ENCODE measurements at places on chromosomes 12 and 14.

DNA sequence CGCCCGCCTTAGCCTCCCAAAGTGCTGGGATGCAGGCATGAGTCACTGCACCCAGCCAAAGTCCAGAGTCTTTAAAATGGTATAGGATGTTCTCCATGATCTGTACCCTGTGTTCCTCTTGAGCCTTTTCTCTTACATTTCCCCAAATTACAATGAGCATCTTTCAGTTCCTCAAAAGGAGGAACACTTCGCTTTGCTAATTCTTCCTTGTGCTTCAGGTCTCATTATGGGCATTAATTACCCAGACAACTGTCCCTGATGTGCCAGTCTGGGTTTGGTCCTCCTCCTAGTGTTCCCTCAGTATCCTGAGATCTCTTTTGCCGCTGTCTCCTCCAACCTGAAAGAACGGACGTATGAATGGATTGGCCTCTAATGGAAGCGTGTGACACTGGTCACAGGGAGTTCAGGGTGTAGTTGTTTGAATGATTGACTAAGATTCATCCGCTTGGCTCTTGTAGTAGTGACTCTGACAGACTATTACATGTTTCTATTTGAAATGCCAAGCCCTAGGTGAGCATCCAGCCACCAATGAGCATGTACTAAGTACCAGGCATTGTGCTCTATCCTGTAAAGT is 8.2 kb downstream of the PRKCH start:
- DNase-seq, result no peak

DNA sequence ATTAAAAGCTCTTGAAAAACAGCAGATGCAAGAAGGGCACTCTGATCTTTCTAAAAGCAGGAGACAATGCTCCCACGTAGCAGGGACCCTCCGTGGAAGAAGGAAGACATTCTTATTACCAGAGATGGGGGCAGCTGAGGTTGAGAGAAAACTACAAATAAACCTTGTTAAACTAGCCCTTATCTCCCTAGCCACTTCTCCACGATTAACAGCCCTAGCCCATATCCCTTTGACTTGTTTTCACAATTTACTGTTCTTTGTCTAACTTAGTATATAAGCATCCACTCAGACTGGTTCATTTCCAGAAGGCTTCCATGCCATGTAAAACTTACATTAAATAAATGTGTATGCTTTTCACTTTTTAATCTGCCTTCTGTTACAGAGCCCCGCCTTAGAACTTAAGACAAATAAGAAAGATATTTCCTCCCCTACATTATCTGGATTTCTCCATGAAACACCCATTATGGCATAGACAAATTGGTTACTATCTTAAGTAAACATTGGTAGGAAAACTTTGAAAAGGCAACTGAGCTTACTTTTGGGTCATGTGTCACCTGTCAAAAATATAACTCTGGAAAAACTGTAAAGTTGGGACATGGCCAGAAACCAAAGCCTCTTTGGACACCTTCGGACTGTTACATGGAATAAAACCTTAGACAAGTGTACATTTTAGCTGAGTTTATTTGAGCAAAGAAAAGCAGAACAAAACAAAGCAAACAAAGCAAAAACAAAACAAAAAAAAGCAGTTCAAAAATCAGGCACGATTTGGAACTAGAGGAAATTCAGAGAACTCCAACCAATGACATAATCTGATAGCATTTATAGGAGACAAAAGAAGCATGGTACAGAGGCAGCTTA is 4.9 kb upstream of the RNASE1 start:
- no peak for DNase-seq

GRCh38 chr12:56487448-56488040 is 417 bp downstream of the GLS2 start:
- no peak for DNase-seq

DNA sequence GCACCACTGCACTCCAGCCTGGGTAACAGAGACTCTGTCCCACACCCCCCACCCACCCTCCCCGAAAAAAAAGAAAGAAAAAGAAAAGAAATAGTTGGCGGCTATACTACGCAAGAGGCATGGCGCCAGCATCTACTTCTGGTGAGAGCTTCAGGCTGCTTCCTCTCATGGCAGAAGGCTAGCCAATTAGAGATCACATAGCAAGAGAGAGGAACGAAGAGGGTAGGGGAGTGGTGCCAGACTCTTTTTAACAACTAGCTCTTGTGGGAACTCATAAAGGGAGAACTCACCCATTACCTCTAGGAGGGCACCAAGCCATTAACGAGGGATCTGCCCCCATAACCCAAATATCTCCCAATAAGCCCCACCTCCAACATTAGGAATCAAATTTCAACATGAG is 6.2 kb downstream of the DENND5B start:
- no peak for DNase-seq

GRCh38 chr12:132197581-132198354 is 53.5 kb downstream of the NOC4L start:
- DNase-seq, result no peak

GRCh38 chr14:71301611-71302010 is 394.4 kb downstream of the PCNX1 start:
- no peak for DNase-seq

- no peak for DNase-seq
Observed at GRCh38 chr12:40663781-40664180, 28.5 kb upstream of the CNTN1 start.

GRCh38 chr14:88835661-88836060 is 11.2 kb downstream of the TTC8 start:
- peak; percentile 2 for DNase-seq

DNA sequence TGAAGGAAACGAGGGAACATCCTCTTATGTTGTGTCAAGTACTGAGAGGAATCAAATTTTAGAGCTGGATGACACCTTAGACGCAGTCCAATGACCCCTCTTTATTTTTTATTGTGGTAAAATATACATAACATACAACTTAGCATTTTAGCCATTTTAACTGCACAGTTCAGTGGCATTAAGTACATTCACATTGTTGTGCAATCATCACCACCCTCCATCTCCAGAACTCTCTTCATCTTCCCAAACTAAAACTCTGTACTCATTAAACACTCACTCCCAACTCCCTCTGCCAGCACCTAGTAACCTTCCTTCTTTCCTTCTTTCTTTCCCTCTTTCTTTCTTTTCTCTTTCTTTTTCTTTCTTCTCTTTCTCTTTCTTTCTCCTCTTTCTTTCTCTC is 97.2 kb upstream of the SLC24A4 start:
- no peak for DNase-seq

- no peak for DNase-seq
Observed at GRCh38 chr14:93040982-93041381, 74.7 kb downstream of the ITPK1 start.

- no peak for DNase-seq
Observed at GRCh38 chr12:115134298-115134697, 450.3 kb upstream of the TBX3 start.

DNA sequence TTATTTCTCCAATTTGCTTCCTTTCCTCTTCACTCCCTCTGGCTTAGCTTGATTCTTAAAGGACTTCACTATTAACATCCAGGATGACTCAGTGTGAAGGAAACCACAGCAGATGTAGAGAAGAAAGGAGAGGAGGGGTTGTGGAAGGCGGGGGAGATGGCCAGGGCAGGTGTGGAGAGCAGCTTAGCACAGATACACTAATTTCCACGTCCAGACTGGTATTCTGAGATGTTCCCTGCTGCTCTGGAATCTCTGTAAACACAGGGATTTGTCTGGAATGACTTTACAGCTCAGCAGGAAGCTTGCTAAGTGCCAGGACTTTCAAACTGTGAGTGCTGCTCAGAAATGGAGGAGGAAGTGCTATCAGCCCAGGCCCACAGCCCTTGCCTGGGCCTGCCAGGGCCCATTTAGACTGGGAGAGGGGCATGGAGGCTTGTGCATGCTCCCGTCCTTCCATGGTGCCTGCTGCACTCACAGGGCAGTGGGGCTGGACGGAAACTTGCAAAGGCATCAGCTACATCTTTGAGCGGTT is 202.5 kb upstream of the DDHD1 start:
- DNase-seq, result peak; percentile 88

- no peak for DNase-seq
Observed at GRCh38 chr12:108004319-108004718, 124.8 kb upstream of the WSCD2 start.

- no peak for DNase-seq
Observed at GRCh38 chr12:120710031-120710804, at the start of gene UNC119B. UNC119B (plus strand) TSS chr12:120710458; CDS start chr12:120710475, 17 bp downstream.

DNA sequence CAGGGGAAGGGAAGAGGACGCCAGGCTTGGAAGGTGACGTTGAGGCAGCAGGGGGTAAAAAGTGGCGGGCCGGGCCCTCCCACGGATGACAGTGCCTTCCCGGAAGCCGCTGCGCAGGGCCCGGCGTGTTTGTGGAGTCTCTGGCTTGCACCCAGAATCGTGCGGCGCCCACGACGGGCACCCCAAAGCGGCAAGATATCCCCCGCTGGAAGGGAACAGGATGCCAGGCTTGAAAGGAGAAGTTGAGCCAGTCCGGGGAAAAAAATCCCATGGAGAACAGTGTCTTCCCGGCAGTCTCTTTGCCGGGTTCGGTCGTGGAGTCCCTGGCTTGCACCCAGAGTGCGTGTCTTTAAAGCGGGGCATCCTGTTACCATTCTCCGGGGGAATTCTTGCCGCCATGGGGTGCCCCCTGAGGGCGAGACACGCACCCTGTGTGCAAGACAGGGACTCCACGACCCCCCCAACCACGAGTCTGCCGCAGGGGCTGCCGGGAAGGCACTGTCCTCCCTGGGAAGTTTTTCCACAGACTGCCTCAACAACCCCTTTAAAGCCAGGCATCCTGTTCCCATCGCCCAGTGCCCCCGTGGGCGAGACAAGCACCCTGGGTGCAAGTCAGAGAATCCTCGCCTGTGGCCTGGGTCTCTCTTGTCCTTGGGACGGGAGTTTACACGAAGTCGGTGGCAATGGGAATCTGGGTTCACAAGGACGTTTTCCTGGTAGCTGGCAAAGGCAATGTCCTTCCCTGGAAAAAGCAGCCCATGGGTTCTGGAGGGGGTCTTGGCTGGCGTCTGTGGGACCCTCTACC is 156.1 kb upstream of the ALG10B start:
- DNase-seq, result no peak

DNA sequence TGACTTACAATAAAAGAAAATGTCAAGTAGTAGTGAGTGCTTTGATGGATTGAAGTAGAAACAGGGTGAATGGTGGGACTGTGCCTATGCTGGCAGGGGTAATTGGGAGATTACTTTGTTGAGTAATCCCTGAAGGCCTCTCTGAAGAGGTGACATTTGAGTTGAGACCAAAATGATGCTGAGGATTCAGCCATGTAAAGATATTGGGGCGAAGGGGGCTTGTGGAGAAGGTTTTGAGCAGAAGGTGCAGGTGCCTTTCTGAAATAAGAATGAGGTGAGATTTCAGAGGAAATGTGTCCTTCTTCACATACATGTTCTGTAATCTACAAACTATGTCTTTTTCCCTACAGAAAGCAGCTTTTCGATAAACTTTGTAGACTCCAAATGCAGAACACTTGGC is 8.0 kb downstream of the GNG2 start:
- DNase-seq, result no peak

- DNase-seq, result no peak
Observed at GRCh38 chr12:16165506-16165905, 112.0 kb downstream of the SLC15A5 start.

DNA sequence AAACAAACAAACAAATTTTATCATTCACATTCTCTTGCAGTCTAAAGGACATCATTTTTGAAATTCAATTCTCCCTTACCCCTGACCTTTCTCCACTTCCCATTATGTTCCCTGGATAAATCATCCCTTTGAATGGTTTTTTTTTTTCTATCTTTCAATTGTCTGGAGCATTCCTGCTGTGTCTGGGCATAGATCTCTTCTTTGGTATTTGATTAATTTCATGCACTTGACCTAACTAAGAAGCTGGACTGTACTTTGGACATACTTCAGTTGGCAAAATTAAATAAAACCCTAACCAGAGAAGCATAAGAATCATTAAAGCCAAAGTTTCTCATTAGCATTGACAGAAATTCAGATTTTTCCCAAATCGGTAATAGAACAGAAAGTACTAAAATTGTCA is 163.6 kb upstream of the BMP4 start:
- no peak for DNase-seq

DNA sequence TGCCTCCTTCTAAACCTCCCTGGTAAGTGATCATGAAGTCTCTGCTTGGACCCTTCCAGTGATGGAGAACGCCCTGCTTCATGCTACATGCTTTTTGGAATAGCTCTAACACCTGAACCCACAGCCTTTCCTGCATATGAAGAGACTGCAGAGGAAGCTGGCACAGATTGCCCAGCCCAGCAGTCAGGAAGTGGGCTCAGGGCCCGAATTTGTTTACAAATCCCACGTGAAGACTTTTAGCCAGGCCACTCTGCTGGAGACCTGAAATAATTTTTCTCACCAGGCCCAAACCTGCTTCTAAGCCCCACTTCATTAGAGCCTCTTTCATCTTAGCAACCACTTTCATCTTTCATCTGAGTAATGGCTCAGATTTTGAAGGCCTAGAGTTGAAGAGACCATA is 22.9 kb downstream of the RTN1 start:
- DNase-seq, result no peak

- no peak for DNase-seq
Observed at GRCh38 chr12:89230376-89231315, 121.7 kb downstream of the DUSP6 start.

DNA sequence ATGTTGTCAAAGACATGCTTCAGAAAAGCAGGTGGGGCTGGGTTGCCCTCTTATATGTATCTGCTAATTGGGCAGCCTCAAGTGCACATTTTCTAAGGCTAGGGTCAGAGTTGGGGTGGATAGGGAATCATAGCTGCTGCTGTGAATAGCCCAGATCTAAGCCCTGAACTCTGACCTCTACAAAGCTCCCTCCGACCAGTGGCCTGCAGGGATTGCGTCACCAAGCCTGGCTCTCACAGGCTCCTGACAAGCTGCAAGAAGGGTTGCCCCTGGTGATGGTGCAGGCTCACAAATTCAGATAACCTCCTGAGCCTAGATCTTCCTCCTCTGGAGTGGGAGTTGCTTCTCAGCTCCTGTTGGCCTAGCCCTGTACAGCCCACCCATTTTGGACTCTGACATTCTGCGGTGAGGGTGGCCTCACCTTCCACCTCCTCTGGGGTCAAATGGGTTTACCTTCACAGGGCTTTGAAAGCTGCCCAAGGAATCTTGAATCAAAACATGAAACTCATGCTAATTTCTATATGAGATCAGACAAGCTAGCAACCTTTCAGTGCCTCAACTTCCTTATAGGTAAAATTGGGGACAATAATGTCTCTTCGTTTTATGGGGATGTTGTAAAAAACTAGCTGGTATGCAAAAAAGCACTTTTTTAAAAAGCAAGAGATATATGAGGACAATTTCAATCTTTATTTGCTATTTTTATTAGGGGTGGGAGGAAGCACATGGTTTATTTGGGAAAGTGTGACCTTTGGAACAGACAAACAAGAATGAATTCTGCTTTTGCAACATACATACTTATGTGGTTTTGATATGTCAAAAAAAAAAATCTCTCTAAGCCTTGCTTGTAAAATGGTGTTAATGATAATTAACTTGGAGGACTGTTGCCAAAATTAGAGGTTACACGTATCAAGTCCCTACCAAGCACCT is 4.9 kb upstream of the SUSD6 start:
- no peak for DNase-seq

GRCh38 chr14:78524196-78524595 is 354.0 kb downstream of the NRXN3 start:
- DNase-seq, result no peak

DNA sequence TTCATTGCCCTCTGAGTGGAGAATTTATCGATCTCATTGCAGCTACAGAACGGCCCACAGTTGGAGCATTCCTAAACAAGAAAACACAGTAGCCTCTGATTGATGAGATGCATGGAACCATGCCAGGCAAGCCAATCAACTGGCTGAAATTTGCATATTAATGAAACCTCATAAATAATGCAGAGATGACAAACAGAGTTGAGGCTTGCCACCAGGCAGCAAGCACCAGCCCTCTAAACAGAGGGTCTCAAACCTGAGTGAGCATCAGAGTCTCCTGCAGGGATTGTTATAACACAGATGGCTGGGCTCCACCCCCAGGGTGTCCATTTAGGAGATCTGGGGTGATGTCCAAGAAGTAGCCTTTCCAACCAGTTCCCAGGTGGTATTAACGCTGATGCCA is 60.9 kb upstream of the CMKLR1 start:
- no peak for DNase-seq
